ENCODE measurements at places on chromosomes 1 and 21.

GRCh38 chr1:239893127-239893731 is 198.5 kb upstream of the FMN2 start:
- DNase-seq: no peak

- DNase-seq: no peak
Observed at GRCh38 chr1:85697895-85698294, 10.3 kb downstream of the ZNHIT6 start.

GRCh38 chr1:203426870-203427269 is 48.7 kb upstream of the PRELP start:
- no peak for DNase-seq

DNA sequence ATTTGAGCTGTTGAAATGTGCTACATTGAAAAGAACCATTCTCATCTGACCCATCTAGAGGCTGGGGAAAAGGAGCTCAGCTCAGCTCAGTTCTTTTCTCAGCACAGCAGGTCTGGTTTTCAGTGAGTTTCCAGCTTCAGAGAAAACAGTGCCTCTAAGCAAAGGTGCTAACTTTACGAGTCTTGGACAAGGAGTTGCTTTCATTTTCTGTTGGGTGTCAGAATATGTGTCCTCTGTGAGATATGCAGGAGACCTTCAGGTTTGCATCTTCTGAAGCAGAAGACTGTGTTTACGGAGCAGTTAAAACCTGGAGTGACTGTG is 321.3 kb upstream of the USP24 start:
- no peak for DNase-seq

- no peak for DNase-seq
Observed at GRCh38 chr1:204842892-204843291, 27.8 kb upstream of the NFASC start.

- DNase-seq: no peak
Observed at GRCh38 chr1:59288046-59288445, 8.8 kb upstream of the FGGY start.

DNA sequence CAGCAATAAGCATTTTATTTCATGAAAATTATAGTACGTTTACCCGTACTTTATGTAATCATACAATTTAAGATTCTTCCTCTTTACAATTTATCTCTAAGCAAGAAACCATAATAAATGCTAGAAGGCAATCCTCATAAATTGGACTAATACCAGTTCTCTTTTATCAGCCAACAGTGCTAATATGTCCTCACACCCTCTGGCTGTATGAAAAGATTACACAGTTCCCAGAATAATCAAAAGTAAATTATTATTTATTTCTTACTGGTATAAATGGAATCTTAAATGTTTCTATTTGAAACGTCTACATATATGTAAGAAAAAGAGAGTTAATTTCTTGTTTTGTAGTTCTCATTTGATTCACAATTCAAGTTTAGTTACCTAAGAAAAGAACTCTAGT is 3.1 kb upstream of the CDKN2C start:
- DNase-seq: no peak

- DNase-seq: no peak
Observed at GRCh38 chr1:32204943-32205361, 519 bp upstream of the IQCC start.

- no peak for DNase-seq
Observed at GRCh38 chr1:193113258-193113991, 8.2 kb upstream of the GLRX2 start.

DNA sequence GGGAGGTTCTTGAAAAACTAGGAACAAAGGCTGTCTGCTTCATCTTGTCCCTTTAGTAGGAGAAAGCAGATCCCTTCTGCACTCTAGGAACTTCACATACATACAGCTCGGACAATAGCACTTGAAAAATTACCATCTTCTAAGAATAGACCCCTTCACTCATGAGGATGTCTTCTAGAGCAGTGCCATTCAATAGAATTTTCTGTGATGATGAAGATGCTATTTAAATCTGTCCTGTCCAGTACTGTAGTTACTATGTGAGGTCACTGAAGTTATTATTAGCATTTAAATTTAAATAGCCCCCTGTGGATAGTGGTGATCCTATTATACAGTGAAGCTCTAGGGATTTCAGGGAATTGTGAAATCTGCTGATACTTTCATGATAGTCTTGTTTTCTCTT is 46.4 kb upstream of the RAB3GAP2 start:
- no peak for DNase-seq

DNA sequence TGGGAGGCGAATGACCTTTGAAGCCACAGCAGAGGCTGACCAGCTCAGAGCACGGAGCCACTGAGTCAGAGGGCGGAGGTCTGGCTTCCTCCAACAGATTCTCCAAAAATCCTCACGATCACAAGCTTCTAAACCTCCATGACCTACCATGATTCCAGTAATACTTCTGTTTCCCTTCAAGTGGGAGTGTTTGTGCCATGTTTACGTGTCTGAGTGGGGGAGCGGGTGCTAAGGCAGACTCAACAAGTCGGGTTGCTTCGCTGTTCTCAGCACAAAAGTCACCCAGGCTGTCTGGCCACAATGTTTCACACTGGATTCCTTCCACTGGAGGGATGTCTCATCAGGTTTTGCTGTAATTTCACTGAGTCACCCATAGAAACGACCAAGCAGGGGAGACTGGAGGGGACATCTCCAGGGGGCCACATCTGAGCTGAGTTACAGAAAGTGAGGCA is 86.2 kb downstream of the SLC66A1 start:
- DNase-seq: no peak

GRCh38 chr1:156401681-156402081 is 32.7 kb downstream of the RHBG start:
- DNase-seq: no peak

DNA sequence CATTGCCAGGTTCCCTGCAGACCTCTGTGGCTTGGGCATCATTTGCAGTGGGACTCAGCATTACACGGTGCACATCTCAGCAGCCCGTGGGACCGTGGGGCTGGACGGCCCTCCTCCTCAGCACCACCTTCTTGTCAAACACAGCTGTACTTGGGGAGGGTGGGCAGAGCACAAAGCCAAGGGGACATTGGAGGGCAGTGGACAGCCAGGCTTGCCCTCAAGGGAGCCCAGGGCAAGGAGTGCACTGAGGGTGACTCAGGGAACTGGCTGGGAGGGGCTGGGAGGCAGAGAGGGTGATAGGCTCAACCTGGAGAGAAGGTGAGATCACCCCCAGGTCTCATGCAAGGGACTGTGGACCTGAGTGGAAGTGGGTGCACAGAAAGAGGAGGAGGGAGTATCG is 3.4 kb downstream of the CAPN9 start:
- no peak for DNase-seq

DNA sequence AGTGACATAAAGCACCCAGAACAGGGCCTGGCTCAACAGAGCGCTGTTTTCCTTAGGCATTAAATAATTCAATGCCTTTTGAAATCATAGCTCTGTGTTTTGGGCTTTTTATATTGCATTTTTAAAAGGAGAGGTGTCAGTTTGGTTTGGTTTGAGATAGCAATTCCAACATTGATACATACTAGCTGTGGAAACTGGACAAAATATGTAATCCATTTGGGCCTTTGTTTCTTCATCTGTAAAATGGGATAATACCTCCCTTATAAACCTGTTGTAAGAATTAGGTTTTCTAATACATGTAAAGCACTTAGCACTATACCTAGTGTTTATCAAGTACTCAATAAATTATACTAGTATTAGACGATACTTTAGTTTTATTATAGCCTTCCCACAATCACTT is 8.7 kb upstream of the RAB4A start:
- DNase-seq: no peak

DNA sequence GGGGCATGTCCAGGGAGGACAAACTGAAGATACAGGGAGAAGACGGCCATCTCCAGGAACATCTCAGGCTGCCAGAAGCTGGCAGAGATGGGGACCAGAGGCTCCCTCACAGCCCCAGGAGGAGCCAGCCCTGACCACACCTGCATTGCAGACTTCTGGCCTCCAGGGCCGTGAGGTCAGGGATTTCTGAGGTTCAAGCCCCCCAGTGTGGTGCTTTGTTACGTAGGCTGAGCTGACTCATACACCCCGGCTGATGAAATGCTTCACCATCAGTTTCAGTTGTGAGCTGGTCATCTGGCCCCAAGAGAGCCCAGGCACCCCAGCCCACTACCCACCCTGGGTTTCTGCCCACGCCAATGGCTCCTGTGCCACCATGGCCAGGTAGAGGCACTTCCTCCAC is 106.4 kb downstream of the SIK1 start:
- no peak for DNase-seq

DNA sequence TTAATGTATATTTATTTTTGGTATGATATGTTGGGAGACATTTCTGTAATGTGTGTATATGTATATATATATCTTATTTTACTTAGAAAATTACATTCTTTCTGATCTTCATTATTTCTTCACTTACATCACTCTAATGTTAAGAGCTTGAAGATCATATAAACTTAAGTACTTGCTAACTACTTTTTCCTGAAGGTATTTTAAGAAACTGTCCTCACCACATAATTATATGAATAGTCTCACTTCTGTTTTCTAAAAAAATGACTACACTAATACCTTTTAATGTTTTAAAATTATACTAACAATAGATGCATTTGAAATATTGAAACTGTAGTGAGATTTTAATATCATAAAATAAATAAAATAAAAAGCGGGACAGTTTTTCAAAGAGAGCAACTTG is 377.1 kb downstream of the LRRIQ3 start:
- DNase-seq: no peak

- no peak for DNase-seq
Observed at GRCh38 chr1:41662765-41663437, 178.4 kb upstream of the EDN2 start.

DNA sequence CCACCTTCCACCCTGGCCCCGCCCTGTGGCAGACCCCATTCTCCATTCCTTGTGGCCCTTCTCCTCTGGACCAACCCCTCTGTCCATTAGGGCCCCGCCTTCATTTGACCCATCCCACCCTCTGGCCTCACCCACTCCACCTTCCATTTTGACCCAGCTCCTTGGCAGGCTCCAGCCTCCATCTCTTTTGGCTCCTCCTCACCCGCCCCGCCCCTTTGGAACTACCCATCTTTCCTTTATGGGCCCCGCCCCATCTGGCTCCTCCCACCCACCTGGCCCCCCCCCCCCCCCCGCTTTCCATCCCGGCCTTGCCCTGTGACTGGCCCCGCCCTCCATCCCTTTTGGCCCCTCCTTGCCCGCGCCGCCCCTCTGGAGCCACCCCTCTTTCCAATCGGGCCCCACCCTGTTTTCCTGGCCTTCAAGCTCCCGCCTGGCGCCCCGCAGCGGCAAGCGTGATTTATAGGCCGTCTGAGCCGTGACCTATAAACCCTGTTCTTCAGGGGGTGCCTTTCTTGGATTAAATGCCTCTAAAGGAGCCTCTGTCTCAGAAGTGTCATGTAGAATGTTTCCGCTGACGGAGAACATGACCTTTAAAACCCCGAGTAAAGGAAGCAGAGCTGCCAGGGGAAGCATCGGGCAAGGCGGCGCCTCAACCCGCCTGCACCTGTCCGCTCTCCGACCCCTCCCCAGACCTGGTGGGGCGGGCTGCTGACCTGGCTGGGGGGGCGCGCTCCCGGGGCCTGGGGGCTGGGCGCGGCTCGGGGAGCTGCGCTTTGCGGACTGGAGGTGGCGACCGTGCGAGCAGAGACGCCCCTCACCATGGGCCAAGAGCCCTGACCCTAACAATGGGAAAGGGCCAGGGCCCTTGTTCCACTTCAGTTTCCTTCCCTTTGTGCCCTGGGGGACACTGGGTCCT is 178.0 kb downstream of the CAMTA1 start:
- peak; percentile 31 for DNase-seq

DNA sequence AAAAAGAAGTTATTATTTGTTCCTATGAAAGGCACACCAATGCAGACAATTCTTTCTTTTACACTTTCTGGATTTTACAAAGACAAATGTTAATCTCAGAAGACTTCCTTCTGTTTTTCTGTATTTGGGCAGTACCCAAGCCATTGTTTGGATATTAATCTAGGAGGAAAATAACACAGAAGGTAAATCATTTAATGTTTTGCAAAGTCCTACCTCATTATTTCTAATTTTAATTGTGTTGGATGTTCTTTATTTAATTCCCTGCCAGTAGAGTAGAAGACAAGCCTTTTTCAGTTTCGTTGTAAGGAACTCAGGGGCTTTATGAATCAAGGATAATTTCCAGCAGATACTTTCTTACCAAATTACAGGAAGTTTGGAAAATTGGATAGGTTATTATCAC is 118.3 kb downstream of the VPS13D start:
- no peak for DNase-seq

GRCh38 chr1:20727746-20728316 is 4.7 kb downstream of the SH2D5 start:
- peak; percentile 6 for DNase-seq
